ENCODE measurements at places on chromosomes 1 and 21.

DNA sequence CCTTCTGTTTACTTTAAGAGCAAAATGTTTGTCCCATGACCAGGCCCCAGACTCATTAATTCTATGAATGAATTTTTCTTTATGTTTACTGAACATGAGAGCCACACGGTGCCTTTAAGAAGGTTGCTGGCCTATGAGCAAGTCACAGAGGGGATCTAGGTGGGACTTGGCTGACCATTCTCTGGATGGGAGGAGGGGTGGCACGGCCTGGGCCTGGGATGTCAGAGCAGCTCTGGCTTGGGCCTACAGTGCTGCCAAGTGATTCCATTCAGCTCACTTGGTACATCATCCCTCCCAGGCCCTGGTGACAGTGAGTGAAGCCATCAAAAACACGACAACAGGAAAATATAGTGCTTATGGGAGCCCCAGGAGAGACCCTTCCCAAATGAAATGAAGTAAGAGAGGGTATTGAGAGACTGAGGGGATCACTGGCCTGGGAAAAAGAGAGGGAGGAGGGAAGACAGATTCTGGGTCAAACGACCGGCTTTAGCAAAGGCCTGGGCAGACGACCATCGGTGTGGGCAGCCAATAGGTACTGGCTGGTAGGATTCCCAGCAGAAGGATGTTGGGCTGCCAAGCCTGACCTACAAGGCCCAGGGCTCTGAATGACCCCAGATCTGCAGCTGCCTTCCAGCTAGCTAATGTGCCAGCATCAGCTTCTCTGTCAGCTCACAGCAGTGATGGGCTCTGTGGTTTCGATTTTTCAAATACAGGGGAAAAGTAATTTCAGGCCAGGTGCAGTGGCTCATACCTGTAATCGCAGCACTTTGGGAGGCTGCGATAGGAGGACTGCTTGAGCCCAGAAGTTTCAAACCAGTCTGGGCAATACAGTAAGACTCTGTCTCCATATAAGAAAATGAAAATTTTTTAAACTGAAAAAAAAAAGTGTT is 3.3 kb downstream of the TMEM53 start:
- no peak for DNase-seq
- H3K4me1 ChIP-seq, result peaks cover 22% of the 10 kb centered on the region
- H3K27ac ChIP-seq, result no peak overlapping the region
- no peak overlapping the region for H3K4me3 ChIP-seq
- H3K27me3 ChIP-seq, result no peaks in the 10 kb centered on the region

DNA sequence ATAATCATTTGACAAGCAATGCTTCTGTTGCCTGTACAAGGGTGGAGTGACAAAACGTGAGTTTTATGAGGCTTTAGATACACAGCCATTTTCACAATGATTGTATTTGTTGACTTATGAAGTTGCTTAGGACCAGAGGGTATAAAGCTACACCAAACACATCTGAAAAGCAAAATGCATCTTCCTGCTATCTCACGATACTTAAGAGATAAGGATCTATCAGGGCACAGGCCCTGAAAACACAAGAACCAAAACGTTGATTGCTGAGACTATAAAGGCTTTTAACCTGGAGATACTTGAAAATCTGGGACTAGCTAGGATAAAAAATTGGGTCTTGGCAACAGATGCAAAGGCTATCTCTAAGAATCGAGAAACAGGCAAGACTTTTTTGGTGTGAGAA is 115.7 kb downstream of the SLC5A9 start:
- DNase-seq, result no peak
- H3K27me3 ChIP-seq, result no peaks in the 10 kb centered on the region
- no peaks in the 10 kb centered on the region for H3K4me1 ChIP-seq
- H3K4me3 ChIP-seq, result no peak overlapping the region
- peaks cover 3% of the 10 kb centered on the region for H3K36me3 ChIP-seq
- no peak overlapping the region for H3K27ac ChIP-seq

- peak overlapping the region; percentile 85 for H3K4me3 ChIP-seq
- H3K4me1 ChIP-seq, result peaks cover 6% of the 10 kb centered on the region
- H3K36me3 ChIP-seq, result no peaks in the 10 kb centered on the region
- peak overlapping the region; percentile 70 for H3K27ac ChIP-seq
- no peaks in the 10 kb centered on the region for H3K27me3 ChIP-seq
Observed at GRCh38 chr1:85464497-85465098, 361 bp downstream of the DDAH1 start.

- no peak for DNase-seq
- H3K27ac ChIP-seq, result no peak overlapping the region
- no peaks in the 10 kb centered on the region for H3K27me3 ChIP-seq
- H3K4me3 ChIP-seq, result no peak overlapping the region
- H3K4me1 ChIP-seq, result peaks cover 5% of the 10 kb centered on the region
Observed at GRCh38 chr1:40595623-40596022, 64.2 kb downstream of the ZNF684 start.

GRCh38 chr1:117681901-117682250 is 76.0 kb downstream of the TENT5C start:
- H3K4me1 ChIP-seq, result peaks cover 59% of the 10 kb centered on the region
- no peaks in the 10 kb centered on the region for H3K36me3 ChIP-seq
- no peaks in the 10 kb centered on the region for H3K27me3 ChIP-seq
- DNase-seq, result no peak
- H3K27ac ChIP-seq, result peak overlapping the region; percentile 88
- H3K4me3 ChIP-seq, result peak overlapping the region; percentile 54

DNA sequence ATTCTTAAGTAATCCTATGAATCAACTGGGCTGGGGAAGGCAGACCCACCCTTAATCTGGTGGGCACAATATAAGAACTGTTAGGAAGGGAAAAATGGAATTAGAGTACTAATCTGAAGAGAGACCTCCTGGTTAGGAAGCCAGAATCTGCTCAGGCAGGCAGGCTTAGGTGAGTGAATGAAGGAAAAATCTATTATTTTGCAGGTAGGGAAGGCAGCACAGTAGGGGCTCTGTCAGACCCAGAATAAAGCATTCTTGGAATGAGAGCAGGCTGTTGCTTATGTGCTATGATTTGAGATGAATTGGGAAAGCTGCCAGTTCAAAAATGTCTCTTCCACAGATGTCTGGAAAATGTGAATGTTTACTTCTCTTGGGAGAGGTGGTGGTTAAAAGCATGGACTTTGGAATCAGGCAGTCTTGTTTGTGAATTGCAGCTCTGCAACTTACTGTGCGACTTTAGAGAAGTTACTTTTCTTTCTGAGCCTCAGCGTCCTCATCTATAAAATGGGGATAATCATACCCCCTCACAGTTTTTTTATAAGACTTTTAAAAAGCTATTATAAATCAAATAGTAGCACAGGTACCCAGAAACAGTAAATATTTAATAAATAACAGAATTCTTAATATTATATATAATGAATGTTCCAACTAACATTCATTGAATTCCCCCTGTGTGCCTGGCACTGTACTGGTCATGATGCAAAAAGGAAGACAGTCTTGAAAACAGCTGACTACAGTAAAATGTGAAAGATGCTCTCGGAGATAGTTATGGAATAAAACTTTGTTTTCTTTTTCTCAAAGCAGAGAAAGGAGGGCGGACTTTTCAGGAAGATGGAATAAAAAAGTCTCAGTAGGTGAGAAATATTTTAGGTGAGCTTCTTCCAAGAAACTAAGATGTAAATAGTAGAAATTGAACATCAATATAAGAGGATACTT is 15.3 kb upstream of the ZNF644 start:
- peaks cover 5% of the 10 kb centered on the region for H3K27me3 ChIP-seq
- no peak for DNase-seq
- H3K27ac ChIP-seq, result no peak overlapping the region
- no peak overlapping the region for H3K4me3 ChIP-seq
- no peaks in the 10 kb centered on the region for H3K4me1 ChIP-seq

DNA sequence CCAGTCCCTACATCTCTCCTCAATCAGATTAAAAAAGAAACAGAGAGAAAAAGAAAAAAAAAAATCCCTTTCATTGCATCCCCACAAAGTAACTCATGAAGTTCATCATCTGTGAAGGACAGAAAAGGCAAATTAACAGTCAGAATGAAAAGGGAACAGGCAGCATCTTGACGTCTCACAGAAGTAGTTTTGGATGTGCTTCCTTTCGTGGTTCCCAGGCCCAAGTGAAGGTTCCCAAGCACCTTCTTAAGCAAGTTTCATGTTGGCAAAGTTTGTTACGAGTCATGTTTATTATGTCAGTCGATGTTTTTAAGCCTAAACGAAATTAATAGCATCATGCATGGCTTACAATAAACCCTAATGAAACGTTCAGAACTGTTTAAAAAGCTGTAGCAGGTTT is 475.2 kb downstream of the SETD4 start:
- H3K27ac ChIP-seq, result no peak overlapping the region
- no peak for DNase-seq
- peaks cover 3% of the 10 kb centered on the region for H3K27me3 ChIP-seq
- no peaks in the 10 kb centered on the region for H3K4me1 ChIP-seq

- H3K4me1 ChIP-seq, result no peaks in the 10 kb centered on the region
- no peaks in the 10 kb centered on the region for H3K27me3 ChIP-seq
- no peak for DNase-seq
- H3K27ac ChIP-seq, result no peak overlapping the region
- H3K36me3 ChIP-seq, result peaks cover 39% of the 10 kb centered on the region
Observed at GRCh38 chr1:211752317-211752716, 76.9 kb upstream of the NEK2 start.

DNA sequence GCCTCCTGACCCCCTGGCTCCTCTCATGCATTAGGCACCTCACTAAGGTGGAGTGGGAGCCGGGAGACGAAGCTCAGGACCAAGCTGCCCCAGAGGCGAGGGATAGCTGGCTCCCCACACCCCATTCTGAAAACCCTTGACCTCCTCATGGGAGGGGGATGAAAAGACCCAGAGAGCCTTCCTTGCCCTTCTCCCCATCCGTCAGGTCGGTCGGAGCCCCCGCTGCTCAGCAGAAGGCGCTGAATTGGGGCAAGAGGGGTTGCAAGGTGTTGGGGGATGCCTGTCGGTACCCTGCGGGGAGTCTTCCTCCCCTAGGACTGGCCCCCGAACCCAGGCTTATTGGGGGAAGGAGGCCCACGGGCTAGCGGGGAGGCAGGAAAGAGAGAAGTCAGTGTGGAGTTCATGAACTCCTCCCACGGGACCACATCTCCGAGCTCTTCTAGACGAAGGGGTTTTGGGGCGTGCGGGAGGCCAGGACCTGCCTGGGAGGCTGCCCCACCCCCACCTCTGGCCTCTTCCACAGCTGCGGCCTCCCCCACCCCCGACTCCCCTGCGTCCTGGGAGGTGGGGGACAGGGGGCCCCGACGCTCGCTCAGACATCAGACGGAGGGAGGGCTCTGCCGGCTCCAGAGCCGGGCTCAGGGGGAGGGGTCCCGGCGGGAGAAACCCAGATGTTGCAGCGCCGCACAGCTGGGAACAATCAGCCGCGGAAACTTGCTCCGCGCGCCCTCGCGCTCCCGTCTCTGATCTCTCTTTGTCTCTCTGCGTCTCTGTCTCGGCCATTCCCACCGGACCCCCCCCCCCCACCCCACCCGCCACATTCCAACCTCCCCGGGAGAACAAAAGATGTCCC is 719 bp downstream of the MFAP2 start:
- no peaks in the 10 kb centered on the region for H3K4me1 ChIP-seq
- no peak overlapping the region for H3K27ac ChIP-seq
- DNase-seq, result no peak
- H3K27me3 ChIP-seq, result peaks cover 10% of the 10 kb centered on the region

GRCh38 chr21:29018540-29018939 is 609 bp downstream of the RWDD2B start:
- H3K27ac ChIP-seq, result peak overlapping the region; percentile 90
- H3K36me3 ChIP-seq, result no peaks in the 10 kb centered on the region
- no peaks in the 10 kb centered on the region for H3K4me1 ChIP-seq
- H3K27me3 ChIP-seq, result no peaks in the 10 kb centered on the region
- DNase-seq, result no peak

- no peaks in the 10 kb centered on the region for H3K4me1 ChIP-seq
- H3K36me3 ChIP-seq, result no peaks in the 10 kb centered on the region
- no peak overlapping the region for H3K4me3 ChIP-seq
- no peaks in the 10 kb centered on the region for H3K27me3 ChIP-seq
Observed at GRCh38 chr1:221837896-221838295, 96.0 kb upstream of the DUSP10 start.

GRCh38 chr1:97190326-97190725 is 468.7 kb downstream of the PTBP2 start:
- peaks cover 17% of the 10 kb centered on the region for H3K36me3 ChIP-seq
- H3K27ac ChIP-seq, result no peak overlapping the region
- DNase-seq, result no peak
- no peaks in the 10 kb centered on the region for H3K4me1 ChIP-seq
- no peaks in the 10 kb centered on the region for H3K27me3 ChIP-seq
- H3K4me3 ChIP-seq, result no peak overlapping the region

DNA sequence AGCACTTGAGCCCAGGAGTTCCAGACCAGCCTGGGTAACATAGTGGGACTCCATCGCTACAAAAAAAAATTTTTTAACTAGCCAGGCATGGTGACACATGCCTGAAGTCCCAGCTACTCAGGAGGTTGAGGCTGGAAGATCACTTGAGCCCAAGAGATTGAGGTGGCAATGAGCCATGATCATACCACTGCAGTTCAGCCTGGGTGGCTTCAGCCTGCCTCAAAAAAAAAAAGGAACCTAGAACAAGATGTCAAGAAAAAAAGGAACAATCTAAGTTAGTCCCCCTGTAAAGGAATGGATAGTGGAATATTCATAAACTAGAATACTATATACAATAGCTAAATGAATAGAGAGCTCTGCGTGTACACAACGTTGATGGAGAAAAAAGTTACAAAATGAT is 14.4 kb downstream of the NSL1 start:
- H3K4me1 ChIP-seq, result no peaks in the 10 kb centered on the region
- H3K36me3 ChIP-seq, result no peaks in the 10 kb centered on the region
- no peak overlapping the region for H3K27ac ChIP-seq
- no peak for DNase-seq
- H3K27me3 ChIP-seq, result no peaks in the 10 kb centered on the region
- no peak overlapping the region for H3K4me3 ChIP-seq

DNA sequence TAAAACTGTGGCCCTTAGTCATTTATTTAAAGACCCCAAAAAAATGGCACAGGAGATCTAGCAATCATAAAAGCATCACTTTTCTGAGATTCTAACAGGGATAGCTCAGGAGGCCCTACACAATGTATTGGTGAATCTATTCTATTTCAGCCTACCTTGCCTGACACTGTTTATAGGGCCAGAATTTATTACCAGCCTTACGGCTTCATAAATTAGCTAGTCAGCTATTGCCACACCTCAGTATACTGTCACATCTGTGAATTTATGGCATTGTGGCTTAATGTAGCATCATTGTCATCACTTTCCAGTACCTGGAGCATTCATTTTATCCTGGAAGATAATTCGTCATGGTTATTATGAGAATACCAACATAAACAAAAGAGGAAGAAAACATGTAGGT is 121.2 kb upstream of the ERG start:
- no peaks in the 10 kb centered on the region for H3K27me3 ChIP-seq
- H3K27ac ChIP-seq, result no peak overlapping the region
- no peak for DNase-seq
- no peak overlapping the region for H3K4me3 ChIP-seq

GRCh38 chr1:47577303-47578025 is 139.6 kb downstream of the FOXD2 start:
- H3K27ac ChIP-seq, result no peak overlapping the region
- H3K27me3 ChIP-seq, result peaks cover 2% of the 10 kb centered on the region
- no peaks in the 10 kb centered on the region for H3K36me3 ChIP-seq
- H3K4me3 ChIP-seq, result no peak overlapping the region
- no peaks in the 10 kb centered on the region for H3K4me1 ChIP-seq
- no peak for DNase-seq
